ENCODE measurements at places on chromosomes 1 and 21. TPM values are rescaled to one million over a fixed set of nuclear protein-coding genes. Genes with fewer than 3 reads are reported as not detected.

GRCh38 chr1:29708796-29709703, 472.7 kb downstream of the PTPRU start:
- DNase-seq, result peak; percentile 14

DNA sequence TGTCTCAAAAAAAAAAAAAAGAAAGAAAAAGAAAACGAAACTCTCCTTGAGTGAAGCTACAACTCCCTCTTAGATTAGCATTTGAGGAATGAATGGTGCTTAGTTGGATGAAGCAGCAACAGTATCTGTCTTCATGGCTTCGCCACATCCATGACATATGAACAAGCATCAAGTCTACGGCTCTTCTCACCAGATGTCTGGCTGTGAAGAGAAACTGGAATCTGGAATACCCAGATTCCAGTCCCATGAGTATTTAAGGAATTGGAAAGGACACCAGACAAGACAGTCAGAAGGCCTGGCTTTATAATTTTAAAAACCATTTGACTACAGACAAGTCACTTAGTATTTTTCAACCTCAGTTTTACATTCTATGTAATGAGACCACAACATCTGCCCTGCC, 38.0 kb upstream of the TADA1 start:
- DNase-seq, result no peak

GRCh38 chr1:243740255-243740999, 109.6 kb downstream of the AKT3 start:
- no peak for DNase-seq

- DNase-seq, result no peak
Observed at GRCh38 chr1:238129677-238130076, 239.0 kb upstream of the ZP4 start.

- peak; percentile 64 for DNase-seq
Observed at GRCh38 chr1:2544093-2544874, 11.9 kb upstream of the TNFRSF14 start.

DNA sequence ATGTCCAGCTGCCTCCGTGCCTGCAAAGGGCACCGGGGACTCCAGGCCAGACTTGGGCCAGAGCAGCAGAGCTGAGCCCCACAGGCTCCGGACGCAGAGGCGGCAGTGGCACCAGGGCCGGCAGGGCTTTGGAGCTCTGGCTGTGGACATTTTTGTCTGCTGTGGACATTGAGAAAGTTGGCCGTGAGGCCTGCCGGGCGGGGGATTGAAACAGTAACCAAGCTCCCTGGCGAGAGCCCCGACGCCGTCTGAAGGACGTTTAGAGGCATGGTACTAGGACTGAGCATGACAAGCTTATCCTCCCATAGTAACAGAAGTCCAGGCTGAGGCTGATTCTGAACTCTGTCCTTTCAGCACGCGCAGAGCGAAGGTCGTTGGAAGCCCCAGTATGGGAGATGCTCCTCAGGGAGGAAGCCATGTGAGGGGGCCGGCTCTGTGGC, 323.8 kb downstream of the AMY1C start:
- no peak for DNase-seq

DNA sequence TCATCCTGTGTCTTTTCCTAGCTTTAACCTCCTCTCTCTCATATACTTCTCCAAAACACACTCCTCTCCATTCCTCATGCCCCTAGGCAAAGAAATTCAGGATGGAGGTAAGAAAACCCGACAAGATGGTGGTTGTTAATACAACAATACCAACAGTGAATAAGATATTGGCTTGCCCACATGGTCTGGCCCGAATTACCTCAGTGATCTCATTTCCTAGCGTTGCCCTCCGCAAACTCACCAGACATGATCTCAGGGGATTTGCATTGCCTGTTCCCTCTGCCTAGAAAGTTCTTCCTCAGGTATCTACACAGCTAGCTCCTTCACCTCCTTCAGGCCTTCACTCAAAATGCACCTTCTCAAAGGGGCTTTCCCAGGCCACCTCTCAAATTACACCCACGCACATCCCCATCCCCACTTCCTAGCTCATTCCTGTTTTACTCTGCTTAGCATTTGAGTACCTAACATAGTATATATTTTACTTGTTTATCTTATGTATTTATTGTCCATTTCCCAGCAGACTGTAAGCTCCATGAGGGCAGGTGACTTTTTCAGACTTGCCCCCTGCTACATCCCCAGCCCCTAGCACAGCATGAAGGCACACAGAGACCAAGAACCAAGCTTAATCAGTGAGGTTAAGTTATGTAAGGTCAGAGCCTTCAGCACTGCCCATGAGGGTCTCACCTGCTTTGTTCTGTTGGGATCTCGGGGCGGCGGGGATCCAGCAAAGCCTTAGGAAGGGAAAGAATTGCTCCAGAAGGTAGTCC, 10.2 kb upstream of the UBR4 start:
- no peak for DNase-seq

DNA sequence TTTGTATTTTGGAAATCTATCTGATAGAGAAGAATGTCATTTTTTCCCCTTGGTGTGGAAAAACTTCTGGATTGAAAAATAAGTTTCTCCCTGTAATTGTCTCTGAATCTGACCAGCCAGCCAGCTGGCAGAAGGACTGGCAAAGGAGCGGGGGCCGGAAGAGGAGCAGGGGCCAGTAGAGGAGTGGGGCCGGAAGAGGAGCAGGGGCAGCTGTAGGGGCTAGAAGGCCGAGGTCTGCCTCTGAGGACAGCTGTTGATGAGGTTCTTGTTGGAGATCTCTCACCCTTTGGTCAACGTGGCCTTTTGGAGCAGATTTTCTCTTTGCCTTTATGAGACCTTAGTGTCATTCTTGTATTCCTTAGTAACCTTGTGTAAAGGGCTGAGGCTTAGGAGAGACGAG, 121.8 kb downstream of the GALNT2 start:
- DNase-seq, result peak; percentile 57

DNA sequence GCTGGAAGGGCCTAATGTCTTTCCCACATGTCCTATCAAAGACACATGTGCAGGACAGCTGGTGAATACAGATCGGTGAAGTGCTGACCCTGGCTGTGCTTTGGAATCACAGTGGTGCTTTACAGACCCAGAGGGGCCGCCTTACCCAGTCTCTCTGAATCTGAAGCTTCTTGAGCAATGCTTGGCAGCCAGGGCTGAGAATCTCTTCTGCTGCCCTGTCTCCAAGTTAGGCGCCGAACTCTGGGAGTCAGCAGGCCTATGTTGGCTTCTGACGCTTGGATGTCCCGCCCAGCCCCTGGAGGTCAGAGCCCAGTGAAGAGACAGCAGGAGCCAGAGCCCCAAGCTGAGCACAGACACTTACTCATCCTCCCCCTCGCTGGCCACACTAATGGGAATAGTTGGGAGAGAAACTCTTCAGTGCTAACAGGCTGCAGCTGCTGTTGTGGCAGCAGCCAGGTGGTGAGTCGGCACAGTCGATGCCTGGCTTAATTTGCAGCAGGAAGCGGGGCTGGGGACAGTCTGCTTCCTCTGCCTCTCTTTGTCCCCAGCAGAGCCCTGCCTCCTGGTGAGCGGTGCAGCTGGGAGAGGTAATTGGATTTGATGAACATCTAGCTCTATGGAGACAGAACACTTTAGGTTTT, 68.1 kb downstream of the URB2 start:
- peak; percentile 93 for DNase-seq

DNA sequence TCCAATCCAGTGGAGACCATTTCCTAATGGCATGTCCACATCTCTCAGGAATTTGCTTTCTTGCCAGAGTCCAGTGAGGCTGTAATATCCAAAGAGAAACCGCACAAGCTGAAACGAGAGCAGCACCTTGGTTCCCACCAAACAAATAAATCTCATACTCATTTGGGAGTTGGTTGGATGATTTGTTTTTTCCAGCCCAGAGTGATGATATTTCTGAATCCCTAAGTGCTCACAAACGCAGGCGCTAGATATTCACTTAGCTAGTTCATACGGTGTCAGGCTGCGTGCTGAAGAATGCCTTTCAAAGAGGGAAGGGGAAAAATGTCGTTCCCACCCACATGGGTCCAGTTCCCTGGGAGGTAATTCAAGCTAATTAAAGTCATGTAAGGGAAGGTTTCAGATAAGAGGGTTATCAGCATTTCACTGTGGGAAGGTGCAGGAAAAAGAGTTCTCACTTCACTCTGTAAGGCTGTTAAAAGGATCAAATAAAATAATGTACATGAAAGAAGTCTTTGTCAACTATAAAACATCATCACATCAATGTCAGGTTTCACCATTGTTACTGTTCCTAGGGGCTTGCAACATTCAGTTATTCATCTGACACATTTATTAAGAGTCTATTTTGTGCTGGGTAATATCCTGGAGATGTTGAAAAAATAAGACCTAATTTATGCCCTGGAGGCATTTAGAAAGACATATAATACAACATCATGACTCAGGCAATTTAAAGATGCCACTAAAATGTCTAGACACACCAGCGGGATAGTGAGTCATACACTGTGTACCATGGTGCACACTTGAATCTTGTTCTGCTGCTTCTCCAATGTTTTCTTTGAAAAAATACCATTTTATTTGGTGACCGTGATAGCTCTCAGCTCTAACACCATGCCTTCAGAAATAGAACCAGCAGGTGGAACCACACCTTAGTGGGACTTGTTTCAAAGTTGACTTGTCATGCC, 19.3 kb downstream of the DPT start:
- peak; percentile 94 for DNase-seq

- no peak for DNase-seq
Observed at GRCh38 chr1:153400244-153400643, 9.4 kb upstream of the S100A8 start.

- DNase-seq, result peak; percentile 51
Observed at GRCh38 chr1:52032785-52033131, 852 bp downstream of the KTI12 start.

DNA sequence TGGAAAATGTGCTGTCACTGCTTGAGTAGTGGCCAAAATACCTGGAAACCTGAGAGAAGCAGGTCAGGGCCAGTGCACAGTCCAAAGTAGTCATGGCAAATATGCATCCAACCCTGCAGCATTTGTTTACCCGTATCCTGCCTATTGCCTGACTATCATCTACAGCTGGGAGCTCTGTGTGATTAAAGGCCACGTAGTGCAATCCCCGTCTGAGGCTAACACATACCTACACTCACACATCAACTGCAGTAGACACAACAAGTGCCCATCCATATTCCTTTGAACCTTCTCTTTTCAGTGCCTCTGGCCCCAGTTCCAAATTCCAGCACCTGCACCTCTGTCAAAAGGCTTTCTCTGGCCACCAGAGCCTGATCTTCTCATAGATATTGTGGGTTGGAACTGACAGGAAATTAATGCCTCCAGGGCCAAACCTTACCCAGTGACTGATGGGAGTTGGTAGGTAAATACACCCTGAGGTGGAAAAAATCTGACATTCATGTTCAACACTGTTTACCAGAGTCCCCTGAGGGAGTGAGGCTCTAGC, 383.0 kb downstream of the SETD4 start:
- DNase-seq, result no peak

DNA sequence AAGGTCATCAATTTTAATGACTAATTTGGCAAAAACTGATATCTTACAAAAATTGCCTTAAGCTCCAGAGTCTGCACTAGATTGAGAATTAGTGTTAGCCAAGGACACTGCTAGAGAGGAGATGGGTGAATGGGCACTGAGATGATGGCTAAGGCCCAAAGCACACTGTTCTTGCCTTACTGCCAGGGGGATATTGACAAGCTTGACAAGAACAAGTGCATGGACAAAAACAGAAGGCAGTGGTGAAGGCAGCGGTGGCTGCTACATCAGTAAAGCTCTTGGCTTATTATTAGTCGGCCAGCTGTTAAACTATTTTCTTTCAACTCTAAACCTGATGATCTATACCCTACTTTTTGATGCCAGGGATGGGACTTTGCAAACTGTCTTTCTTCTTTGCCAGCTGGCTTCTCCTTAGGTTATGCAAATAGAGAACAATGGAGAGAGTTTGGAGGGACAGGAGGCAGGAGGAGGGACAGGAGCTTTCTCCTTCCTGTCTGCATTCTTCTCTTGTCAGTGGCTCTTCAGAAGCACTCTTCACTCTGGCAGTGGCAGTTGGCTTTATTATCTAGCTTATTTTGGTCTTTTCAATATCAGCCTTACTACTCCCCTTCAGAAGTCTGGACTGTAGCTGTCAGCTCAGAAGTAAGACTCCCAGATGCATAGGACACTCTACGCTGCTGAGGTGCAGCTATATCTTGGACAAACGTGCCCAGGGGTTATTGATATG, 853.5 kb upstream of the TMPRSS15 start:
- DNase-seq, result peak; percentile 4

DNA sequence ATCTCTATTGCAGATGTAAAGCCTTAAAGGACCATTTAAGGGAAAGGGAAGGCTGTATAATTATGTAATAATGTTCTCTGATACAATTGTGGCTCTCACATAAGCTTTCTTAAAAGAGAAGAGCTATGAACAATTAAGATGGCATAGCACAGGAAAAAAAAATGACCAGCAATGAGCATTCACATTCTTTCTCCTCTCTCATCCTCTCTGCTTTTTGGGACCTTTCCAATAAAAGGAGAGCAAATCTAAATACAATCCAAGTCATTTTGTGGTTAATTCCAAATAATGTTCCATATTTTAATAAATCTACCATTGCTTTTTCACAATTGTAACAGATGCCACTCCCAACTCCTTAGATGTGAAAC, 23.5 kb downstream of the SMYD3 start:
- DNase-seq, result peak; percentile 6

DNA sequence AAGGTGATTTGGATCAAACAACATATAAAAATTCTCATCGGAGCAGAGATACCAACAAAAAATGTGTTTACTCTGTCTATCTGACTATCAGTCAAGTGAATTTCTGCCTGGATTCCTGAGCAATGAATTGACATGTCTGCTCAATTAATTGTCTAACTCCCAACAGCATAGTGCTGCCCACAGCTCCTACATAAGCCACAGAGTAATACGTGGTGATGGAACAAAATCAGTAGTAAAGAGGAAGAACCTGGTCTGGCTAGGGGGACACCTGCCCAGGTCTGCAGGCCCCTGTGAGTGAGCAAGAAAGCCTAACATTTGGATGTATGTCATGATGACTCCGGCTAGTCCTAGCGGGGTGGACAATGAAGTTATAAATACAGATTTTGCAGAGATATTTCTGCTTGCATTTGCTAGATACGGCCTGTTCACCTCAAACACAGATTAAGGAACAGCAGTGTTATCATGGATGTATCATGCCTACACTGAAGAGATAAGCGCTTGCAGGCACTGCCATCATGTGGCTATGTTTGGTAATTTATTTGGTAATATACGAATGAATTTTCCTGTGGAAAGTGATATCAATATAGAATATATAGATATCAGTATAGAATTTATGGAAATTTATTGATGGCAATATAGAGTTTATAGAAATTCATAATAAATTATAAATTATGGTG, 69.6 kb upstream of the LRRC8B start:
- DNase-seq, result peak; percentile 46

DNA sequence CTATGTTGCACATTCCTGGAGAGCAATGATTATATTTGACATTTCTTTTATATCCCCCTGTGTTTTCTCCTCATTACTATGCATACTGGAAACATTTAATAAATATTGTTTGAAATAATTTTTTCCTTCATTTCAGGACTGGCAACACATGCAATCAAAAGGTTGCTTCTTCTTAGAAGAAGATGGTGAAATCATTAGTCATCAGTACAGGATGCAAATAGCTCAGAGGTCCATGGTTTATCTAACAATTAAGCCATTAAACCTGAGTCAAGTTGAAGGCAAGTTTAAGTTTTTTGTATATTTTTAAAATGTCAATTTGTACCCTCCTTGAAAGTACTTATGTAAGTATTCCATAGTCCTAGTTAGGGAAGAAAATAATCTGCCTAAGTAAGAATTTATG, 22.5 kb downstream of the EFCAB7 start:
- no peak for DNase-seq

- no peak for DNase-seq
Observed at GRCh38 chr1:204042516-204042915, 30.4 kb upstream of the SOX13 start.

Gene AMPD1
- 49.3 TPM for total RNA-seq

Gene TAS1R3
- 2.4 TPM for total RNA-seq

Gene KIF26B
- total RNA-seq, result 0.89 TPM

Gene TRIM45
- total RNA-seq, result 16.7 TPM
